ENCODE measurements at places on chromosomes 3 and 15.

DNA sequence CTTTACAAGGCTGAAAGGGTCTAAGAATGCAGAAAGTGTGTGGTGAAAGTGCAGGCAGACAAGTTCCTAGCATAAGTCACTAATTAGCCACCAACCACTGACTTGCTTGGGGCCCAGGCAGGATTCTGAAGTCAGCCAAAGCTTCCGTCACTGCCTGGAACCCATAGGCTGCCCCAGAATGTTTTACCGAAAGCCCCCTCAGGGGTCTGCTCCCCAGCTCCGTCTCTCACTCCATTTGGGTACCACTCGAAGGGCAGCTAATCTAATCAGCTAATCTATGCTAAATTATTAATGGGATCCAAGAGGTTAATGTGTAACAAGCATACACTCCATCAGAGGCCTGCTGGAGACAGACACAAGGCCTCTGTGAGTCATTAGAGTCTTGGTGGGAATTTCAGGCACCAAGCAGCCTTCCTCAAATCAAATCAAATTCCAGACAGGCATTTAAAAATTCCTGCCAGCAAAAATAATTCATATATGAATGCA lies 13.2 kb downstream of the ADAMTS9 start:
- no peak for DNase-seq

DNA sequence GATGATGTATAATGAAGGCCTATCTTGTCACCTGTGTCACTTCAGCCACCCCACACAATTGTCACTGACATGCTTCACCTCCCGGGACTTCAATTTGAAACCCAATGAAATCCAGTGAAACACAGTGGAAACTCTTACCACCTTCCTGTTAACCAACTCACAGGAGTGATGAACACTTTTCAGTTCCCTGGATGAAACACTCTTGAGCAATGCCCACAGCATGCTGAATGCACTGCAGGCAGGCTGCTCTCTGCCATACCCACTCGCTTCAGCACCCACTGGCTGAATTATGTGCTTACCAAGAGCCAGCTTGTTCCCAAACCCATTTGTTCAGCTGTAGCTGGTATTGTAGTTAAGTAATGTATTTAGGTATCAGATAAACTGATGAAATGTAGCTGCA lies 47.0 kb downstream of the MAP2K1 start:
- DNase-seq: no peak

GRCh38 chr3:168248383-168249204 lies 152.9 kb upstream of the GOLIM4 start:
- DNase-seq: no peak

- no peak for DNase-seq
Measured at GRCh38 chr3:27533718-27534573, 49.8 kb upstream of the SLC4A7 start.

DNA sequence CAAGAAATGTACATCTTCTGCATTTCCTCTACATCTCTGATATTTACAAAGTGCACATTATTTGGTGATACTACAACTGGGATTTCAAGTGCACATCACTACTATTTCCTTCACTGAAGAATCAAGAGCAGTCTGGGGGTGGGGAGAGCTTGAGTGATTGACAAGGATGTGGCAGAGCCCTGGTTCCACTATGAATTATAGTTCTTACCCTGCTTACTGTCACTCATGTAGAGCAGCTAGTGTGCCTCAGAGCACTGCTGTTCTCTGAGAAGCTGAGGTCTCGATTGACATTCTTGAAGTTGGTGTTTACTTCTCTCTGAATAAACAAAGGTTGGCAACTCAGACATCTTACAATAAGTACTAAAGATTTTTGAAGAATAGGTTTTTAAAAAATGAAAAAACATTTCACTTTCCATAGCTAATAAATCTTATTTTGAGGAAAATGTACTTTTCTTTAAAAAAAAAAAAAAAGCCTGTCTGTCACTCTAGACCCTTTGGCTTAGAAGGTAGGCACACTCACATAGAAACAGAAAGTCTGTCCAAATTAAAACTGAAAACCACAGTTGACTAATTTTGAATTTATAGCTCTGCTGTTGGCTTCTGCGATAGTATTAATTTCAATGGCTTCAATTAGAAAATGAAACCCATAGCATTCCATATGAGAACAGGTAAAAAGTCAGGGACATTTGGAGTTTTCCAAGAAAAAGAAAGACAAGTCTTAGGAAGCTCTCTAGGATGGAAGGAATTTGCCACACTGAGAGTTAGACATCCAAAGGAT lies 5.6 kb downstream of the GREM1 start:
- DNase-seq: no peak

GRCh38 chr15:92527197-92527596 lies 128.4 kb downstream of the FAM174B start:
- no peak for DNase-seq

GRCh38 chr3:31343075-31343474 lies 189.7 kb upstream of the STT3B start:
- no peak for DNase-seq

DNA sequence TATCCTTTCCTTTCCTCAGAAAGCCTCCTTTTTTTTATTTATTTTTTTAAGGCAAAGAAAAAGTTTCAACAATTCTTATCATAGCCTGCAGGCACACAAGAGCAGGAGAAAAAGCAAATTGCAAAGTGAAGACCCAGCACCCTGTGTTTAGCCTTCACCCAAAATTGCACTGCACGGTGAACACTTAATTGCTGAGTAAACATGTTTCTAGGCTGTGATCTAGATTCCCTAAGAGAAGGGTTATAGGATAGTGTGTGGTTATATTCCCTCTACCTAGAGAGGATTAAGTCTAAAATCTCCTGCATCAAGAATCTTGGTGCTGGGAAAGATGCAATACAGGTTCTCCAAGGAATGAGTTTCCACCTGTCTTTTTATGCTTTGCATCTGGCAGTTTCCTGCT lies 70.2 kb upstream of the BFSP2 start:
- DNase-seq: no peak

GRCh38 chr3:79005084-79005483 lies 762.7 kb downstream of the ROBO1 start:
- DNase-seq: no peak

DNA sequence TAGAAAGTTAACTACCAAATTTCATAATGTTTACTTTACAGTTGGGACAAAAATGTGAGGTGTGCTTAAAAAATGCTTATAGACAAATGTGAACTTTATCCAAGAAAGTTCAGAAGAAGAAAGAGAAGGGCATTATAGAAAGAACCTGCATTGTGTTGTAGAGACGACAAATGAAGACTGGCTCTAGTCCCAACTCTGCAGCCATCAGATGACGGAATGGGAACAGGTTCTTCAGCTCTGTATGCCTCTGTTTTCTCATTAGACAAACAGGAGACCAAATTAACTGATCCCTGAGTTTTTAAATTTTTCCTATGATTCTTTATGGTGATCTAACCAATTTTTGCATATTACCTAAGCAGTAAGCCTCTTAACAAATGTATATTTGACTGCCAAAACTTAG lies 49.2 kb downstream of the PDZRN3 start:
- peak; percentile 28 for DNase-seq

DNA sequence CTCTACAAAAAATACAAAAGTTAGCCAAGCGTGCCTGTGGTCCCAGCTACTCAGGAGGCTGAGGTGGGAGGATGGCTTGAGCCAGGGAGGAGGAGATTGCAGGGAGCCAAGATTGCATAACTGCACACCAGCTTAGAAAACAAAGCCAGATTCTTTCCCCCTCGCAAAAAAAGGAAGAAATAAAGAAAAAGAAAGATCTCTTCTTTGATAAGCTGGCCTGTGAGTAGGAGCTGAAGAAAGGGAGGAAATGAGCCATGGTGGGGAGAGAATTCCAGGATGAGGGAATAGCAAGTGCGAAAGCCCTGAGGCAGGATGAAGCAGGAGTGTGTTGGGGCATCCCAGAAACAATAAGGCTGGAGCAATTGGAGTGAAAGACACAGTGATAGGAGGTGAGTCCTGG lies 24.5 kb upstream of the TOP2B start:
- DNase-seq: no peak

GRCh38 chr3:195103623-195104022 lies 167.3 kb downstream of the XXYLT1 start:
- DNase-seq: no peak

DNA sequence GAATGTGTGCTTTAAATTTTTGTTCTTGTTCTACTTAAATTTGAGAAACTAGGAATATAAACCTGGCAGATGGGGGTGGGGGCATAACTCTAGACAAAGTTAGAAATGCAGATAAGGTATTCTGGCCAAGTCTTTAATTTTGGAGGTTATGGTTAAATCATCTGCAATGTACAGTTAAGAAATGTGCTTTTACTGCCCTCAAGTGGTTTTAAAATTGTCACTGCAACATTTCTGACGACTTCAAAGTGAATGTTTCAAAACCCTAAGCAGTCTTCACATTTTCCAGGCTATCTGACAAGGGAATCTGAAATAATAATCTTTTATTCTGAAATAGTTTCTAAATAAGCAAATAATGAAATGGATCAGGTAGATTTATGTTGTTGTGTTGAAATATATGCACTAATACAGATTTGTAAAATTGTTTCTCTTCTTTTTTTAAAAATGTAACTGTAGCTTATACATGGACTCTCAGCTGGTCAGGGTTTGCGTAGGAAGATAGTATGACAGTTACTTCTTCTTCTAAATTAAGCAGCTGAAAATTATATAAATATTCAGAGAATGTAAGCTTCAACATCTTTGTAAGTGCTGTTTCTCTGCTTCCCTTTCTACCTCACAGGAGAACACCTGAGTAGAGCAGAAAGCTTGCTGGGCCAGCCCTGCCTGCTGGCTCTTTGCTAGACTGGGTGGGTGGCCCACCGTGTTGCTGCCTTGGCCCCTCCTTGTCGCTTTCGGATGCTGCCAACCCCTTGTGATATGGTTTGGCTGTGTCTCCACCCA lies 45.0 kb downstream of the SUCNR1 start:
- DNase-seq: peak; percentile 84

GRCh38 chr15:88546248-88547129 lies at the start of gene DET1:
Gene DET1 (minus strand): TSS chr15:88546681. CDS start chr15:88531705, 14,976 bp downstream.
- DNase-seq: peak; percentile 96

- DNase-seq: no peak
Measured at GRCh38 chr3:116002235-116002634, 378.9 kb downstream of the GAP43 start.

DNA sequence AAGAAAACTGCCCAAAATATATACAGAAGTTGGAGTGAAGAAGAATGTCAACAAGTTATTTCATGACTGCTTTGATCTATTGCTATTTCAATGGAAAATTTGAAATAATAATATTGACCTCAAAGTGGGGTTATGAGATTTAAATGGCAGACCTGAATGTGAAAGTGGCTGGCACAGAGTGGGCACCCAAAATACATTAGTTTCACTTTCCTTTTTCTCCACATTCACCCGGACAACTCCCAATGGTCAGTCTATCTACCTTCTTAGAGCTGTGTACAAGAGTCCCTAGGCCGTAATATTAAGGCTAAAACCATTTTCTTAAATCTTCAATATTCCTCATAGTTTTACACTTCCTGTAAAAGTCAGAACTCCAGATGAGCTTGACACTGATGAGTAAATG lies 61.6 kb upstream of the ETV5 start:
- DNase-seq: no peak

- DNase-seq: no peak
Measured at GRCh38 chr3:48297111-48297810, 36.2 kb downstream of the SPINK8 start.

GRCh38 chr3:133330522-133330921 lies 69.3 kb upstream of the BFSP2 start:
- no peak for DNase-seq

GRCh38 chr15:51356983-51357382 lies 15.5 kb downstream of the GLDN start:
- no peak for DNase-seq

GRCh38 chr3:9837701-9838582 lies 5.9 kb downstream of the RPUSD3 start:
- no peak for DNase-seq

DNA sequence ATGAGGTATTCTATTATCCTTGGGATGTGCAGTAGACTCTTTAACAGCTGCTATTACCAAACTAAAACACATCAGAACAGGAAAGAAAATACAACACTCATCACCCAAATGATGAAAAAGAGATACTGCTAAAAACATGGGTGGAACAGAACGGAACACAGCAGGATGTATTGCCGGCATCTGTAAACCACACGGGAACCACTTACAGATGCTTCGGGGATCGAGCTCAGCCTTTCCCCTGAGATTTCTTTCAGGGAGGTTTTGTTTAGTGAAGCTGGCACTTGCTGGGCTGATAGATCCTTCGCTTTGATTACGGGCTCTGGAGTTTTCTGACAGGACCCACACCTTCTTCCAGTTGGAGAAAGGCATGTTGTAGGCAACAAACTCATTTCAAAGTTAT lies 182.3 kb upstream of the FAM3D start:
- no peak for DNase-seq

DNA sequence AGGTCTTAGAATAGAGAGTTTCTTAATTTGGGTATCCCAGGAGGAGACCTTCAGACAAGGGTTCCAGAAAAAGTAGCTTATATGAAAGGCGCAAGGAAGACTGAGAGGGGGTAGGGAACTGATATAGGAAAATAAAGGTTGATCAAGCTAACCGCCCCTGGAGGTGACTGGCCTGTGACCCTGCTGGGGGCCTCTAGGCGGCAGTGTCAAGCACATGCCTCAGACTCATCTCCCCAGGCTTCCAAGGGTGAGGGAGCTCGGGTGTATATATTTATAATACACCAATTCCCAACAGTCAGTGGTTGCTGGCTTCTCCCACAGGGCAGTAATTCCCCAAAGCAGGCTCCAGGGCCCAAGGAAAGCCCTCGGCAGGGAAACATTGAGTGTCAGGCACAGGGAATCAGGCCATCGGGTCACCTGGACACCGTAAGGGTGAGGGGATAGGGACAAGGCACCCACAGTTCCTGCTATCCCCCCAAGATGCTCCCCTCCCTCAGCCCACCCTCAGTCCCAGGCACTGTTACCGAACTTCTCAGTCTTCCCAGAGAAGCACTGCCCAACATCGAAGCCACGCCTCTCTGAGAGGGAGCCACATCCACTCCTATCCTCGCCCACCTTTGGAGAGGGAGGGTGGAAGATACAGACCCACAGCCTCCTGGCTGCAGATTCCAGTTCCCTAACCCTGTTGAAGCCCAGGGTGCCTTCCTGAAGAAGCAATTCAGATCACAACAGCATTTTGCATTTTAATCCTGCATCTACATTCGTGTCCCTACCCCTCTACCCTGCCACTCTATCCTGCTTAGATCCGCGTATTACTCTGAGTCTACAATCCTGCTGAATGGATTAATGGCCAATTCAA lies 19.5 kb upstream of the CAV3 start:
- DNase-seq: peak; percentile 13

GRCh38 chr3:195403244-195403643 lies 39.6 kb downstream of the ACAP2 start:
- no peak for DNase-seq
